ENCODE measurements at places on chromosomes 2 and 18.
A peak's percentile ranks its signal among the peaks of the same experiment; 100 is the strongest.

GRCh38 chr2:10035633-10036032 is 7.7 kb upstream of the KLF11 start:
- no peak for DNase-seq

DNA sequence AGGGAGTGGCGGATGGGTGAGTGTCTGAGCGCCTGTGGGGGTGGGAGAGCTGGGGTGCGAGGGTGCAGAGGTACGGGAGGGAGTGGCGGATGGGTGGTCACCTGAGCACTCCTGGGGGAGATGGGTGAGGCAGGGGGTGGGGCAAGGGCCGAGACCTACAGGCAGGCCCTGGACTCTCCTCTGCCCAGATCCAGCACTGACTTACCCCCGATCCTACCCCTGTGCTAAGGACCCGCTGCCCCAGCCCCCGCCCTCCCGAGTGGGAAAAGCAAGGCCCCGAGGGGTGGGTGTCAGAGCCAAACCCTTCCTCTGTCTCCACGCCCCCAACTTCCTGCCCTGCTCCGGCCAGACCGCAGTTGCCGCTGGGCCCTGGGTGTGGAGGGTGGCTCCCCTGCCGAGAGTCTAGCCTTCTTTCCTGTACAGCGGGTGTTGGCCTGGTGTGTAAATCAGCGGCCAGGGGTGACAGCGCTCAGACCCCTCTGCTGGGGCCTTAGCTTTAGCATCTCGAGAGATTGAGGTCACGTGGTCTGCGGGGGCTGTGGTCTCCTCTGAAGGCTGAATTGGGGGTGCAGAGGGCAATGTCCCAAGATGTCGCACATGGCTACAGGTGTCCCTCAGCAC is 12.5 kb downstream of the BOK start:
- DNase-seq, result no peak

GRCh38 chr18:33316146-33316587 is 124.4 kb downstream of the CCDC178 start:
- no peak for DNase-seq

DNA sequence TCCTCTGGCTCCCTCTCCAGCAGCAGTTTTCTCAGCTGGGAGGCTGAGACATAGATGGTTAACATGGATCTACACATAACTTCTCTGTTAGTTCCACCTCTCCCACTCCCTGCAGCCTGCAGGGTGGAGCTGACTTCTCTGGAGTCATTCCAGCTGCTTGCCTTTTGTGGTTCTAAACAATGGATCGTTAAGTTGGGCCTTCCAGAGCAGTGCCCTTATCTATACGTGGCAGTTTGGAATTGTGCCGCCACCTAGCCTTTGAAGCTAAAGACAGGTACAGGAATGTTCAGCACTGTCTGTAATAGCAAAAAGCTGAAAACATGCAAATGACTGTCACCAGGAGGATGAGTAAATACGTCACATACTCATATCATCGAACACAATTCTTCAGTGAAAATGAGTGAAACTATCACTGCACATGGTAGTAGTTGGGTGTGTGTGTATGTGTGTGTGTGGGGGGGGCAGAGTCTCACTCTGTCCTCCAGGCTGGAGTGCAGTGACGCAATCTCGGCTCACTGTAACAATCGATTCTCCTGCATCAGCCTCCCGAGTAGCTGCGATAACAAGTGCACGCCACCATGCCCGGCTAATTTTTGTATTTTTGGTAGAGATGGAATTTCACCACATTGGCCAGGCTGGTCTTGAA is 50.3 kb downstream of the SH2D6 start:
- no peak for DNase-seq

DNA sequence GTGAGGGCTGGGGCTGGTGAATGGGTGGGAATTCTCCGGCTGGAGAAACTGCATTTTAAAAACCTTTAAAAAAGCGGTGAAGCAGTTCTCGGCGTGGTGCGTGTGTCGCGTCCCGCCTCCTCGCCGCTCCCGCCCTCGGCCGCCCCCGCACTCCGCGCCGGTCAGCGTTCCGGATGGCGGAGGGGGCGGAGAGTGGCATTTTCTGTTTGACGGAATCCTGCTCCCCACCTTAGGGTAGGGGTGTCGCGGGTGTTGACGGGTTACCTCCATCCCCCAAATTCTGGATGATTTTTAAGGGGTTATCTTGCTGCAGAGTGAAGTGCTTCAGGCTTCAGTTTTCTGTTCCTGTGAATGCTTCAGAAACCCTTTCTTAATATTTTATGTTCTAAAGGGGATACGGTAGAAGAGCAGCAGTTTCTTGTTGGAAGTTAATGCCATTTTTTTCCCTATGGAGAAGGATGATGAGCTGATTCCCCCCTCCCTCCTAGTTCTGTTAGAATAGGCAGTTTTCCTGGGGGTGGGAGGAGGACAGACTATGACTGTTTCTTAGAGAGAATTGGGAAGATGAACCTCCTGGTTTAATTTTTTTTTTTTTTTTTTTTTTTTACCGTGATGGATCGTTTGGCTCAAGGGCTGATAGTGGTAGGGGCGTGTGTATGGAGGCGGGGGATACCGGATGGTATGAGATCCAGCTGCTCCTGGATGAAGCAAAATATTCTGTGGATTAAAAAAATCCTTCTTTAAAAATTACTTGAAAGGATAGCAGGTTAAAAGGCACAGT is 756 bp downstream of the ABI2 start:
- DNase-seq, result peak; percentile 33

- DNase-seq, result no peak
Observed at GRCh38 chr18:77234504-77235365, 14.9 kb upstream of the GALR1 start.

- peak; percentile 24 for DNase-seq
Observed at GRCh38 chr2:11446733-11447248, 19.2 kb downstream of the E2F6 start.

- DNase-seq, result no peak
Observed at GRCh38 chr2:184562532-184562931, 35.8 kb upstream of the ZNF804A start.

DNA sequence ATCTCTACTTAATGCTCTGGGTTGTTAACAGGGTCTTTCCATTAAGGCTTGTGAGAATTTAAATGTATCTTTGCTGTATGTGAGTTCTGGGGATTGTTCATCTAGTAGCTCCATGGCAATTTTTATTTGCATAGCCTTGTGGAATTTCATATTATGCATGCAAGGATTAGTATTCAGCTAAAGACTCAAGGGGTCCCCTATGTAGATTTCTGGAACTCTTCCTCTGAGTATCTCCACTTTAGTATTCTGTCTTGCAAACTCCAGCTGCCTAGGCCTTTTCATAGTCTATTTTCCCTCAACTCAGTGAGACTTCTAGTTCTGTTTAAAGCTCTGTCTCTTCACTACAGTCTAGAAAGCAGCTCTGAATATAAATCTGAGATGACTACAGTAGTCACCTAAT is 304.6 kb upstream of the REV1 start:
- DNase-seq, result no peak

DNA sequence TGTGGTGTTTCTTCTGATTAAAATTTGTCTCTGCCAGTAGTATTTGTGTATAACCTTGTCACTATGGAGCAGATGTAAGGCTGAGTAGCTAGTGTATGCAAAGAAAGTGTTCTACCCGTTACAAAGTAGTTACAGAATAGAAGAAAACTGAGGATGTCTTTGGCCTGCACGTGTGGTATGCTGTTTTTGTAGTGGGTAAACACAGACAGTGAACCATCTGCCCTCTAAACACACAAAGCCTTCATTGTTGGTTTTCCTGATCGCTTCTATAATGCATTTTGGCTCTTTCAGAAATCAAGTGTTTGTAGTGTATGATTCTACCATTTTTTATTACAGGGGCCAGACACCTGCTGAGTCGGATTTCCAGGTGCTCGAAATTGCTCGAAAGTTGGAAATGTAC is 61.5 kb downstream of the FARP2 start:
- DNase-seq, result no peak

DNA sequence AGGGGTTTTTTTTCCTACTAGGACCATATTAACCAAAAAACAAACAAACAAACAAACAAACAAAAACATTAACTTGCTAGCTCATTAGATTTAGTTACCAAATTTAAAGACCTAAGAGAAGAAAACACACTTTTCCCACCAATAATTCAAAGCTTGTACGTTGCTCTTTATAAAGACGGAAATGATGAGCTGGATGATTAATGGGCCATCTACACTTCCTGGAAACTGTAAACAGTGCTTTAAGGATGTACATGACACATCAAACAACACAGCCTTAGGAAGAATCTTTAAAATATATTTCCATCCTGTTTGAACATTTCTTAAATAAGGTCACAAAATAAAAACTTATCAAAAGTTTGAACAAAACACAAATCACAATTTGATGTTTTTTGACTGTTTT is 982 bp downstream of the BMP10 start:
- no peak for DNase-seq

- DNase-seq, result no peak
Observed at GRCh38 chr2:113283704-113284284, 5.1 kb upstream of the PAX8 start.

- no peak for DNase-seq
Observed at GRCh38 chr2:180124273-180125139, 117.4 kb upstream of the CWC22 start.

DNA sequence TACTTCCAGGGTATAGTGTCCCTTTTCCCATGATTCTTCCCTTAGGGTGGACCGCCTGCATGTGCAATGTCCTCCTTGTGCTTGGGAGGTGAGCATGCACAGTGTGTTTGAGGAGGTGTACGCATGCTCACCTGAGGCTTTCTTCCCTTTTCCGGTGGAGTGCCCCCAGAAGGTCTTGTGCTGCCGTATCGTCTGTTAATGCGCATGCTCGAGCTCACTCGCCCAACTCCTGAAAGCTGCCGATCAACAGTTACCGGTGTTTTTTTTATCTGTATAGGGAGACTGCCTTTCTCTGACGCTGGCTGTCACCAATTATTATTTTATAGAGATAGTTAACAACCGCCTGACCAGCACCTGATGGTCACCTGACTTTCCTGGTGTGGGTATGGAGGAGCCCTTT is 458.8 kb upstream of the MEX3C start:
- DNase-seq, result no peak

DNA sequence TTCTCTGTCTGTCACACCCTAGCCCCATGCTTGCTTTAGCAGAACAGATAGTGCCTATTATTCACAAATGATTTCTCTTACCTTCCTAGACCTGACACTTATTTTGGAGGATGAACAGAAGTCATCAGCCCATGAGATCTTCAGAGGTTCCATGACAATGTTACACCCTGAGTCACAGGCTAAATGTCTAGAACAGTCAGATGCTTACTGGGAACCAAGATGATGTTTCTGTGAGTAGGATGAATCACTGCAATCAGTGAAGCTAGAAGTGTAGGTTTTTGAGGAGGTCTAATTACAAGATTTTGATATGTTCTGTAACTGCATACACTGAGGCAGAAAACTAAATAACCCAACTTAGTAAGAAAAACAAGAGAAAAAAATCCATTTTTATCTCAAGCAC is 123.0 kb upstream of the THUMPD2 start:
- DNase-seq, result no peak

DNA sequence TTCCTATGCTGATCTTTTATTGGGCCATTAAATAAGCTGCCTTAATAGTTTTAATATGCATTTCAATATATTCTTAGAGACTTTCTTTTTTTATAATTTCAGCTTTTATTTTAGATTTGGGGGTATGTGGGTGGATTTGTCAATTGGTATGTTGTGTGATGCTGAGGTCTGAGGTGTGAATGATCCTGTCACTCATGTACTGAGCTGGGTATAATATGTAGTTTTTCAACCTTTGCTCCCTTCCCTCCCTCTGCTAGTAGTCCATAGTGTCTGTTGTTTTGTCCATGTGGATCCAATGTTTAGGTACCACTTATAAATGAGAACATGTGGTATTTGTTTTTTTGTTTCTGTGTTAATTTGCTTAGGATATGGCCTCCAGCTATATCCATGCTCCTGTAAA is 35.5 kb upstream of the PROKR1 start:
- DNase-seq, result no peak

DNA sequence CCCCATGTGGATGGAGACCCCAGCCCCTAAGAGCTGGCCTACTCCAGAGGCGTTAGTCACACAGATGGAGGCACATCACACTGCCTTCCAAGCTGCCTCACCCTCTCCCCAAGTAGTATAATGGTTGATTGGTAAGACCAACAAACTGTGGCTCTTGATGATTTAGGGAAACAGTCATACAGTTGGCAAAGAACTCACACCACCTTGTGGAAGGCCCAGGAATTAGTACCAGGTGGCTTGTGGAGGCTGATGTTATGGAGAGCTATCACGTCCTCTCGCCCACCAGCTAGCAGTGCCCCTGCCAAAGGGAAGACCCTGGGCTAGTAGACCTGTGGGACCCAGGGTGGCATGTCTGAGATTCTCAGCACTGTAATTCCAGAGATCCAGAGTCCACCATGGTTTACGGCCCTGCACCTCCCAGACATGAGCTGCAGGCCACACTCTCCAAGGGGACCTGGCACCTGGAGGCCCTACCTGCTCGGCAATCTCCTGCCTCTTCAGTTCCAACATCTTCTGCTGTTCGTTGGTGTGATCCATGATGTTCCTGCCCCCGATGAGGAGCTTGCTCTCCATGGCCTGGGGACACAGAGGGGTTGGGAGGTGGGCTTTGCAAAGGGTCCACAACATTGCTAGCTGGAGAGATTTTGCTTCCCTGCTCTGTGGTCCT is 26.3 kb downstream of the KIF3C start:
- no peak for DNase-seq

DNA sequence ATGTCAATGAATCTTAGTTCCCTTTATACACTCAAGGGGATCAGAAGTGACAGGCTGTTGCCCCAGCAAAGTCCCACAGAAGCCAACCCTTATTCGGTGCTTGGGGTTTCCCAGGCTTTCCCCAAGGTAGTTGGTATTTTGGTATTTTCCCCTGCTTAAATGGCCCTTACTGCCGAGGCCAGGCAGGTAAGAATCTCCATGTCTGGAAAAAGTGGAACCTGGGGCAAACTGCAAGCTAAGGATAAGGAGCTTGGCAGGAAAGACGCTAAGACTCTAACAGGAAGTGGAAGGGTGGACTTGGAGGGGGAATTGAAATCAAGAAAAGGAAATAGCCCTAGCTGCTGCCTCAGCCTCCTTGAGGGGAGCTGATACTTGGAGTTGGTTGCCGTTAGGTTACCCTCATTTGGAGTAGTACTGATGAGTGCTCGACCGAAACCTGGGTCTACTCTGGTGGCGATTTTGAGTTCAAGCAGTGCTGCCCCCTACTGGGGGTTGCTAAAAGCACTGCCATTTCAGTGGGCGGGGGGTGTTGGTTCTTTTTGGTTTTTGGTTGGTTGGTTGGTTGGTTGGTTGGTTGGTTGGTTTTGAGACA is 3.3 kb upstream of the GPBAR1 start:
- DNase-seq, result peak; percentile 66

- DNase-seq, result no peak
Observed at GRCh38 chr2:102357937-102358336, 2.3 kb downstream of the IL18R1 start.

DNA sequence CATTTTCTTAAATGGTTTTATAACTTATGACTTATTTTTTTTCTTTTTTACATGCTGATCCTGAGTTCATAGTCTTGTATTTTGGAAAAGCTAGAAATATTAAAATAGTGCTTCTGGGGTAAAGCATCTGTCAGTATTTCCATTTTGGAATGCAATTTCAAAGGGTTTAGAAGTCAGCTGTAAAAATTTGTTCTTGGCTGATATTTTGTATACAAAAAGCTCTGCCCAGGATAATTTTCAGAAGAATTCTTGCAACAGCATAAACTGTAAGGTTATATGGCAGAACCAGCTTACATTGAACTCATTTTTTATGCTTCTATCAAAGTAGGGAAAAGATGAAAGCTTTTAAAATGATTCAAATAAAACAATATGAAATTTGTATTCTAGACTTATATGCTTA is 97.4 kb downstream of the DIS3L2 start:
- no peak for DNase-seq

GRCh38 chr18:48656176-48656575 is 117.3 kb downstream of the CTIF start:
- DNase-seq, result no peak

GRCh38 chr2:24888177-24888576 is 31.9 kb downstream of the ADCY3 start:
- DNase-seq, result no peak

Data from activated T-cell treated with anti-CD3 and anti-CD28 coated beads for 4 hours (primary cell).